ENCODE measurements at places on chromosomes 7 and 10.

DNA sequence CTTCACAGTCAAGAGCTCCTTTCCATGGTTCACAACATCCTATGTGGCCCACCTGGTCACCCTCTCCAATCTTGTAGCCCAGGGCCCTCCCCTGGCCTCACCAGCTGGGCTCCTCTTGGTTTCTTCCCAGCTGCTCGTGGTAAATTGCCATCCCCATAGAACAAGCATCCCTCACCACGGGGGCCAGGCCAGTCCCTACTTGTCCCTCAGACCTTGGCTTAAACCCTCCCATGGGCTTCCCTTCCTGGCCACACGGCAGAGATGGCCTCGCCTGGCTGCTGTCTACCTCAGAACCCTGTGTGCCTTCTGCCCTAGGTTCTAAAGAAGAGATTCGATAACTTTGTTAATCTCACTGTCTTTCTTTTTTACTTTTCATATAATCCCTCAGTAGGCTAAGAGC, 153.3 kb upstream of the TCERG1L start:
- DNase-seq, result no peak

- DNase-seq, result no peak
Observed at GRCh38 chr7:45890902-45891461, 2.7 kb downstream of the IGFBP1 start.

DNA sequence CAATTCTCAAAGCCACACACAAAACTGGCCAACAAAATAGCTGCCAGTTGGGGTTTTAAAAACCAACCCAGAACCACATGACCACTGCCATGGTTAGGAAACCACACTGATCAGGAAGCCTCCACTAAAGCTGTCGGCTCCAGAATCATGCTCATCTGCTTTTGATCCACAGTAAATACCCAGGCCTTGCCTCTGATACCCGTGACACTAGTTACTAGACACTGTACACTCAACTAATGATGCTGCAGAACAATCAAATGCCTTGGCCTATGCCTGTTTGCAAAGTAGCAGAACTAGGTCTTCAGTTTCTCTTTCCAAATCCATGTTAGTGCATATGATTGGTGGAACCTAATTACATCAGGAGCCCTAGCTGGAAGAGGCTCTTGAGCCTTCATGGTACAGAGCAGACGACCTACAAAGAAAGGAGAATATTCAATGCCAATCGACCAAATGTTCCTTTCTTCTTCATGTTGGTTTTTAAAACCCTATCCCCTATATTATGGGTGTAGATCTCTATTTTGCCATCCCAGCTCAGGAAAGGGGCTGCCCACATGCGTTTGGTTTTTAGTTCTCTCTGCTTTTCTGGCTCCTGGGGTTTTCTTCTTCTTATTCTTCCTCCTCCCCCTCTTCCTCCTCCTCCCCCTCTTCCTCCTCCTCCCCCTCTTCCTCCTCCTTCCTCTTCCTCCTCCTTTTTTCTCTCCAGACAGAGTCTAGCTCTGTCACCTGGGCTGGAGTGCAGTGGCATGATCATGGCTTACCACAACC, 76.6 kb downstream of the CNNM2 start:
- DNase-seq, result no peak

DNA sequence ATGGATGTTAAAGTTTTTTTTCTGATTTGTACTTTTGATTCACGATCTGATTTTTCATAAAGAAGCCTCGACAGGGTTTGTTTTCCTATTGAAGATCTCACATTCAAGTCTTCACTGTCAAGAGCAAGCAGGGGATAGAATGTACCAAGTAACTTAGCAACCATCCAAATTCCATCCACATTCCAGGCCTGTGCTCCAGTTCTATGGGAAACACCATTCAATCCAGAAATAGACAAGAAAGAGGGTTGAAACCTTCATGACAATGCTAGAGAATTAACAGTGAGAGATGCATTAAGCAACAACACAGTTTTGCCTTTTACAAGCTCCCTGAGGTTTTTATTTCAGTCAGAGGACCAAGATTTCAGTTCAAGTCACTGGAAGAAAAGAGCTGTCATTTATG, 300.2 kb downstream of the NEBL start:
- no peak for DNase-seq

GRCh38 chr7:75798770-75799169, 14.8 kb downstream of the CCL24 start:
- no peak for DNase-seq

GRCh38 chr10:118918587-118918986, 110.9 kb upstream of the NANOS1 start:
- no peak for DNase-seq

DNA sequence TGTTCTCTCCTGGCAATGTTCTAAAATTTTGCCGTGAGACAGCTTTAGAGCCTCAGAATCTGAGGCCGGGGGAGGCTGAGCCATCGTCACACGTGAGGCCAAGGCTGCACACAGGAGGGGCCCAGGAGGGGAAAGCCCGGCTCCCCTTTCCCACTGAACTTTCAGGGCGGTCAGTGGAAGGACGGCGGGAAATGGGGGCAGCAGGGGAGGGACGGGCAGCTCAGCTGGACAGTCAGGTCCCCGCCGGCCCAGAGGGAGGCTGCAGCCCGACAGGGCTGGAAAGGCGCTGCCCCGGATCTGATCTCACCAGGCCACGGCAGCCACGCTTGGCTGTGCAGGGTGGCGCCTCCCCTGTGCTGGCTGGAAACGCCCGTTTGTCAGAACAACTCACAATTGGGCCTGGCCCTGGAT, 43.3 kb upstream of the ADGRA1 start:
- no peak for DNase-seq

GRCh38 chr7:97342512-97342911, 225.0 kb downstream of the SDHAF3 start:
- DNase-seq, result no peak

DNA sequence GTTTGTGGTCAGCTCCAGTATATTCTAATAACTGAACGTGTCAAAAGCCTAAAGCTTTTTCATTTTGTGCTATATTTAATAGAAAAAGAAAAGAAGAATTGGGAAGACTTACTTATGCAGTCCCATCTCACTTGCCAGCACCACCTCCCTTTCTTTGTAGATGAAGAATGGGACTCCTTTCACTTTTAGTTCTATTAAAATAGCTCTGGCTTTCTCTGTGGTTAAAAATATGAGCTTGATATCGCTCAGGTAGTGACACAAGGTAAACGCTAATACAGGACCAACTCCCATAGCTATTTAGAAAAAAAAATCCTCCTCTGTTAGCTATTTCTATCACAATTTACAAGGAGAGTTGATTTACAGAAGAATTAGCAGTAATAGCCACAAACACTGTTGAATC, 176.8 kb downstream of the PDE1C start:
- DNase-seq, result no peak

DNA sequence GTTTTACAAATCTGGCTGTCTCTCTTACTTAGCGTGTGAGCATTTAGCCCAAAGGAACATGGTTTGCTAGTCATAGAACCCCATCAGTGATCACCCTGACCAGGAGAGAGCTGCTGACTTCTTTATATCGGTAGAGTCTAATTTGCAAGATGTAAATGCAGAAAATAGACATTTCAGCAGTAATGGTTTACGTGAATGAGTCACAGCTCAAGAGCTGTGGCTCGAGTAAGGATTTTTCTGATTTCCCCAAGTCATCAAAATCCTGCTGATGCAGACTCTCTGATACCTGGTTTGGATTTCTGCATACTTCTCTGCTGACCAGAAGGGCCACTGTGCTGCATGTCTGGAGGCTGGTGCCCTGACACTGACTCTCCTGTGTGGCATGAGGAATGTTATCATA, 25.7 kb downstream of the NUB1 start:
- DNase-seq, result no peak

- no peak for DNase-seq
Observed at GRCh38 chr10:66180581-66181318, 745.1 kb upstream of the LRRTM3 start.

- DNase-seq, result no peak
Observed at GRCh38 chr10:105843786-105844185, 1202.7 kb downstream of the SORCS3 start.

- DNase-seq, result peak; percentile 27
Observed at GRCh38 chr10:132229834-132230556, 43.2 kb downstream of the DPYSL4 start.

GRCh38 chr7:12670743-12671520, 16.5 kb upstream of the ARL4A start:
- DNase-seq, result no peak

DNA sequence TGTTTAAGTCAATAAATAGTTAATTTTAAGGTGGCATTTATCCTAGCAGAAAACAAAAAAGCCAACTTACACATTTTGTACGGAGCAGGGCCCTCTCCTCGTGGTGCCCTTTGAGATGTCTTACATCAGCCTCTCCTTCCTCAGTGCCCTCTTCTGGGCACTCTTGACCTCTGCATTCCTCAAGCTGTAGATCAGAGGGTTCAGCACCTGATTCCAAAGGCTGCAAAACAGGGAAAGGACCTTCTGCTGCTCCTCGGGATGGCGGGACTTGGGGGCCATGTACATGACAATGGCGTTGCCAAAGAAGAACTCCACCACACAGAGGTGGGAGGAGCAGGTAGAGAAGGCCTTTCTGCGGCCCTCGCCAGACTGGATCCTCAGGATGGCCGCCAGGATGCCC, 4.6 kb upstream of the OR2A14 start:
- DNase-seq, result no peak

- no peak for DNase-seq
Observed at GRCh38 chr7:18345641-18346234, 149.8 kb upstream of the HDAC9 start.

- DNase-seq, result no peak
Observed at GRCh38 chr10:107847620-107848019, 683.1 kb upstream of the SORCS1 start.

DNA sequence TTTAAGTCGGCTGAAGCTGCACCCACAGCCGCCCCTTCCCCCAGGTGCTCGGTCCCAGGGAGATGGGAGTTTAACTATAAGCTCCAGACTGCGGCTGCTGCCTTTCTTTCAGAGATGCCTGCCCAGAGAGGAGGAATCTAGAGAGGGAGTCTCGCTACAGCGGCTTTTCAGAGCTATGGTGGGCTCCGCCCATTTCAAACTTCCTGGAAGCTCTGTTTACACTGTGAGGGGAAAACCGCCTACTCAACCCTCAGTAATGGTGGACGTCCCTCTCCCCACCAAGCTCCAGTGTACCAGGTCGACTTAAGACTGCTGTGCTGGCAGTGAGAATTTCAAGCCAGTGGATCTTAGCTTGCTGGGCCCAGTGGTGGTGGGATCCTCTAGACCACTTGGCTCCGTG, 135.4 kb downstream of the CXCL12 start:
- DNase-seq, result no peak

- peak; percentile 25 for DNase-seq
Observed at GRCh38 chr7:51162724-51163329, 153.8 kb downstream of the COBL start.

- DNase-seq, result no peak
Observed at GRCh38 chr7:94130716-94131115, 126.6 kb upstream of the BET1 start.

DNA sequence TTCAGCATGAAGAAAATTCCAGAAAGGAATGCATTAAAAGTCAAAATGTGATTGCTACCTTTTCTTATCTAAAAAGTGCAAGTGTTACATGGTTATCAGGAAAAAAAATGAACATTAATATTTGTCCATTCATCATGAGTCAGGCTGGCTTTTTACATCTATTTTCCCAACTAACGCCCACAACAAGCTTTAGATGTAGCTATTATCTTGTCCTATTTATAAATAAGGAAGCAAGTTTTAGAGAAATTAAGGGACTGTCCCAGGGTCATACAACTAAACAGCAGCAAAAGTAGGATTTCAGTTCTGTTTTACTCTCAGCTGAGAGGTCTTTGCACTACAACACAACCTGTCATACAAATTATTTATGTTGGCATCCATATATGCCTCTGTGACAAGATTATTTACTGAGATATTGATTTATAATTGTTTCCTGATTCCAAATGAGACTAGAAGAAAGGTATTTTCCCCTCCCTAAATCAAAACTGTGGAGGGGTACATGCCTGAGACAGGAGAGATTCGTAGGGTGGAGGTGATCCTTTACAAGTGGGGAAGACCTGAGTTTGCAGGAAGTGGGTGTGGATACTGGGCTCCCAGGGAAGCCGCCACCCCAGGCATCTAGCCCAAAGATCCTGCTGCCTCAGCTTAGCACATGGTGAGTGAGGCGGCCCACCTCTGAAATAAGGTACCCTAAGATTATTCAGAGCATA, 57.2 kb upstream of the ARID5B start:
- DNase-seq, result no peak

- peak; percentile 55 for DNase-seq
Observed at GRCh38 chr10:132446661-132447445, 49.9 kb downstream of the PWWP2B start.

- no peak for DNase-seq
Observed at GRCh38 chr7:91569728-91570457, 305.7 kb downstream of the FZD1 start.

GRCh38 chr10:42691361-42692120, 53.2 kb upstream of the ZNF33B start:
- DNase-seq, result no peak

GRCh38 chr7:112868609-112869008, 78.4 kb upstream of the TMEM168 start:
- no peak for DNase-seq

- no peak for DNase-seq
Observed at GRCh38 chr10:60978287-60979115, 34.5 kb upstream of the RHOBTB1 start.

DNA sequence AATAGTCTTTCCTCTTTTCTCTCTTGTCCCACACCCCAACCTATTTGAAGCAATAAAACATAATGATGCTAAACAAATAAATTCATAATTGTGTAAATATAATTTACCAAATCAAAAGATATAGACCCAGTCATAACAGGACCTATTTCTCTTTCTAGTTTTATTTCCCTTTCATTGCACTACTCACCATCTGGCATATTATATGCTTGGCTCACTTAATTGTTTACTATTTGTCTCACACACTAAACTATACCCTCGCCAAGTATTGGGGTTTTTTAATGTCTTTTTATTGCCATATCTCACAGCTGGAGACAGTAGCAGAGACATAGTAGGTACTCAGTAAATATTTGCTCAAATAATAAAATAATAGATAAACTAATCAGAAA, 597.5 kb upstream of the PCDH15 start:
- DNase-seq, result no peak

- no peak for DNase-seq
Observed at GRCh38 chr7:130954918-130955564, 221.0 kb upstream of the KLF14 start.

DNA sequence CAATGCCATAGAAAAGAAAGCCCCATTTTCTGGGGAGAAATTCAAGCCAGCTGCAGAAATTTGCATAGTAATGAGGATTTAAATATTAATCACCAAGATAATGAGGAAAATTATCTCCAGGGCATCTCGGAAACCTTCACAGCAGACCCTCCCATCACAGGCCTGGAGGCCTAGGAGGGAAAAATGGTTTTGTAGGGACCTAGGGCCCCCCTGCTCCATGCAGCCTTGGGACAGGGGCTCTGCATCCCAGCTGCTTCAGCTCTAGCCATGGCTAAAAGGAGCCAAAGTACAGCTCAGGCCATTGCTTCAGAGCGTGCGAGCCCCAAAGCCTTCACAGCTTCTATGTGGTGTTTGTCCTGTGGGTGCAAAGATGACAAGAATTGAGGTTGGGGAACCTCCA, 46.6 kb upstream of the VOPP1 start:
- DNase-seq, result no peak

GRCh38 chr10:70849582-70850016, 33.9 kb downstream of the SGPL1 start:
- DNase-seq, result no peak

GRCh38 chr10:126042906-126043305, 146.5 kb downstream of the FANK1 start:
- peak; percentile 36 for DNase-seq

All from activated CD4-positive, CD25-positive, alpha-beta regulatory T cell (primary cell).